ENCODE measurements at places on chromosomes 1 and 21.

DNA sequence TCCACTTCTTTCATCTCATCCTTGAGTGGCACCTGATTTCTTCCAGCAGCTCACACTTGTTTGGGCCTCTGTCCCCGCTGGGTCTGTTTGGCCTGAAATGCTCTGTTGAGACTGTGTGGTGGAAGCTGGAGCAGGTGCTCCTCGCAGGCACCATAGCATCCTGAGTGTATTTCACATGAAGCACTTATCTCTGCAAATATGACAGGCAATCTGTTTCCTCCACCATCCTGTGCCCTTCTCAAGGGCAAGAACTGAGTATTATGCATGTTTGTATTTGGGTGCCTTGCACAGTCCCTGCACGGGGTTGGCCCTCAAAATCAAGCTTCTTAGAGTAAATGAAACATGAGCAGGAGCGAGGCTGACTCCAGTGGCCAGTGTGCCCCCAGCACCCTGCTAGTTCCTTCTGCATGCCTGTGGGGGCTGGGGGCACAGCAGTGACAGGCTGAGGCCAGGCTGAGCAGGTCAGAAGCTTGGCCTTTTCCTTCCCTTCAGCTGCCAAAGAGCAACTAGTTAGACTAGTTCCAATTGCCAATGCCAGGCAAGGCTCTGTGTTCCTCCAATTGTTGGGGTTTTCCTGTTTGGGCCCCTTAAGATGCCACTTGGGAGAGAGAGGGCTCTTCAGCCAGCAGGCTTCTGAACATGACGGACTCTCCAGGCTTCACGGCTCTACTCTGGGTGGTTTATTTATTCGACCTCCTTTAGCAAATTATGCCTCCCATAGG is 129.6 kb upstream of the ATP1A1 start:
- no peak for DNase-seq

GRCh38 chr21:45541221-45542039 is 810 bp downstream of the SLC19A1 start:
- DNase-seq, result peak; percentile 91

- peak; percentile 82 for DNase-seq
Observed at GRCh38 chr21:36113647-36114428, 21.0 kb upstream of the CBR3 start.

DNA sequence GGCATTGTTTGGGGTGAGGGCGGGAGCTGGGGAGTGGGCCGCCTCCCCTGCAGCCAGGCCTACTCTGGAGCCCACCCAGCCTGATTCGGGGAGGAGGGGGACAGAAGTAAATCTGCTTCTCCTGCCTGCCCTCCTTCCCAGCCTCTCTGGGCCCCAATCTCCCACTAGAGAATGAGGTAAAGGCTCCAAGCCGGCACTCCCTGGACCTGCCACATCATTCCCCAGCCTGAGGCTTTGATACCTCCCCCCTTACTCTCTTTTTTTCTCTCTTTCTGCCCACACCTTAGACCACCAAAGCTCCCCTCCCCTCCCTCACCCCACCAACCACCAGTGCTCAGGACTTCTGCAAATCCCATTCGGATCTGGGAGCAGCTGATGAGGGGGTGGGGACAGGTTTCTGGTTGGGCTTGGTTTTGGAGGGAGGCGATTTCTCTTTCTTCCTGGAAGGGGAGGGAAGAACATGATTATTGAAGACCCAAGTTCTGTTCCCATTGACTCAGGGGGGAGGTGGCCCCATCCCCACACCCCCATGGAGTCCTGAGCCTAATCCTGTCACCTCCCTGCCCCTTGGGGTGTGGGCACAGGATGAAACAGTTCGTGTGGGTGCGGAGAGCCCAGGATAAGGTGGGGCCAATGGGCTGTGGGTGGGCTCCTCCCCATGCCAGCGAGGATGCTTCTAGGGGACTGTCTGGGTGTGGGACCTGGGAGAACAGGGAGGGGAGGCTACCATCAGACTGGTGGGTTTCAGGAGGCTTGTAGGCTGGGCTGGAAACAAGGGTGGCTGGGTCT is 1.3 kb downstream of the MAP7D1 start:
- no peak for DNase-seq

DNA sequence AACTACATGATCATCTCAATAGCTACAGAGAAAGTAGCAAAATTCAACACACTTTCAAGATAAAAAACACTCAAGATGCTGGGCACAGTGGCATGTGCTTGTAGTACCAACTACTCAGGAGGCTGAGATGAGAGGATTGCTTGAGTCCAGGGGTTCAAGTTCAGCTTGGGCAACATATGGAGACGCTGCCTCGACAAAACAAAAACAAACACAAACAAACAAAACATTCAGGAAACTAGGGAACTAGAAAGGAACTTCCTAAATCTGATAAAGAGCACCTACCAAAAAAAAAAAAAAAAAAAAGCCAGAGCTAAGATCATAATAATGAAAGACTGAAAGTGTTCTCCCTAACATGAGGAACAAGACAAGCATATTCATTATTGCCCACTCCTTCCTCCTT is 22.8 kb upstream of the RNF186 start:
- DNase-seq, result no peak

DNA sequence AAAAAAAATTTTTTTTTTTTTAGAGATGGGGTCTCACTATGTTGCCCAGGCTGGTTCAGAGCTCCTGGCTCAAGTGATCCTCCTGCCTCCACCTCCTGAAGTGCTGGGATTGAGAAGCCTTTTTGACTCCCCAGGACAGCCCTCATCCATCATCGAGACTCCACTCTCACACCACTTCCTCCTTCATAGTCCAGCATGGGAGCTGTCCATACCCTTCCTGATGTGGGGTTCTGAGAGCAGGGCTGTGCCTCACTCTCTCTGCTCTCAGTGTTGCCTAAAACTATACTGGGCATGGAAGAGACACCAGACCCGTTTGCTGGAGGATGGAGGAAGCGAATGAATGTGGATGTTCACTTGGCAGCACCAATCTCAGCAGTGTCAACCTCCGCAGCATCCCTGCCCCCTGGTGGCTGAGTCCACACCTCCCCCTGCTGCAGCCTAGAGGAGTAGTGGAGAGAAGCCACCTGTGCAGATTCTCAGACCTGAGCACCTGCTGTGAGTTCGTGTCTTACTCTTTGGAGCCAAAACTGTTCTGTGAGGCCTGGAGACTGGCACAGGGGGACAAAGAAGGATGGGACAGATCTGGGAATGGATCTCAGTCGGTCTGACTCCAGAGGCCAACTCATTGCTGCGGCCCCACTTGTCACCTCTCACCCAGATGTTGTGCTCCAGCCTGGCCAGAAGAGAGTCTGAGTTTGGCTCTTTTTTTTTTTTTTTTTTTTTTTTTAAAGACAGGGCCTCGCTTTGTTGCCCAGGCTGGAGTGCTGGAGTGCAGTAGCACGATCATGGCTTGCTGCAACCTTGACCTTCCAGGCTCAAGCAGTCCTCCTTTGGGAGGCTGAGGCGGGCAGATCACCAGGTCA is 17.7 kb downstream of the TINAGL1 start:
- DNase-seq, result peak; percentile 82

DNA sequence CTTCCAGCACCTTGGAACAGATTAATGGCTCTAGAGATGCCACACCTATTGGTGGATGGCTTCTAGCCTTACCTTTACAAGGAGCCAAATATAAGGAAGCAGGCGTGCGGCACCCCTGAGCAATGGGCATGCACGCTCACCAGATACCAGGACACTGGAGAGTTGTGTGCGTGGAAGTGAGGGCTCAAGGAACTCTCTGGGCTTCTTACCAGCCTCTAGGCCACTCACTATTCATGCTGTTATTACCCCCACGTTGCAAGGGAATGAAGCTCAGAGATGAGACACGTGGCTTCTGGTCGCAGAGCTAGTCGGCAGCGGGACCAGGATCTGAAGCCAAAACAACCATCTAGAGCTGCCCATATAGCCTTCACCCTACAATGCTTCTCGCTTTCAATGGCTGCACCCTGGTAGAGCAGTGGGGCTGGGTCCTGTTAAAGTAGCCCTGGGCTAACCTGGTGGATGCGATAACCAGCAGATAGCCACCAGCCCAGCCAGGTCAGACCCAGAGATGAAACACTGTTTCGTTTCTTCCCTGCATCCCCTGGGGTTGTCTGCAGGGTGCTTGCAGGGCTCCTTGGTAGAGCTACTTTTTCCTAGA is 396.4 kb upstream of the VAMP3 start:
- DNase-seq, result no peak

DNA sequence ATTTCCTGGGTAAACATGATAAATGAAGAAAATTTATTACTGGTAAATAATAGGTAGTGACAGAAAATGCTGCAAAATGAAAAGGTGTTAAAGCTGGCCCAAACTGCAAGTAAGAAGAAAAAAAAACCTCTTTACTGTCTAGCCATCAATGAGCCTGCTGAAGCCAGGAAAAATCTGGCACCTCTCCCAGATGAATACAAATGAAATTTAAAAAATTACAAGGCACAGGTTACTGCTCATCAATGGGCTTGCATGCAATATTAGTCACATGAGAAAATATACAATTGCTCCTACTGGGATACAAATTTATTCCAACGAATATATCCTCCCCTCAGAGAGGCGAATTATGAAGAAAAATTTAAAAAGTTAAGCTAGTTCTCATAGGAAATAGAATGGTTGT is 1422.5 kb downstream of the KCNT2 start:
- DNase-seq, result no peak

GRCh38 chr1:155166471-155167165 is 6.5 kb downstream of the KRTCAP2 start:
- DNase-seq, result no peak

- no peak for DNase-seq
Observed at GRCh38 chr1:65791396-65791795, 1.3 kb upstream of the PDE4B start.

DNA sequence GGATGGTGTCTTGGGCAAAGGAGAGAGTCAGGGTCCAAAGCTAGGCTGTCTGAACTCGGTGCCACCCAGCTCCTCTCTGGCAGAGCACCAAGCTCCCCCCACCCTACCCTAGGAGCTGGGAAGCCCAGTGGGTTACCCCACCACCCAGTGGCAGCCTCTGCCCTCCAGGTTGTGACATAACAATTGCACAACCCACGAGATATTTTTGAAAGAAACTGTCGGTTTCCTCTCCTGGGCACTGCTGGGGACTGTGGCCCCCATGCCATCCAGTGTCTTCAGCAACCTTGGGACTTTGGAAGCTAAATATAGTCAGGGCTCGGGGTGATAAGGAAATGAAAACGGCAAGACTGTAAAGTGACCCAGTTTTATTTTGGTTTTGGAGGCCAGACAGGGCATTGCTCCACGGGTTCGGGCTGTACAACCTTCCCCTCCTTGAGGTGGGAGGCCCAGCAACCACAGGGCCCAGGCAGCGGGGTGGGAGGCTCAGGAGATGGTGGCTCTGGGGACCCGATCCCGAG is 1.4 kb downstream of the CITED4 start:
- no peak for DNase-seq

- no peak for DNase-seq
Observed at GRCh38 chr1:107574044-107574443, 390.9 kb downstream of the VAV3 start.

Measured in activated CD4-positive, alpha-beta T cell treated with anti-CD3 and anti-CD28 coated beads, Interleukin-10, Interleukin-2, amounts not matched to agents 100 ng/mL and 50 ng/mL, durations not matched to agents 16 hours and 8 hours (primary cell).